ENCODE measurements at places on chromosomes 2 and 18.

- DNase-seq, result no peak
Observed at GRCh38 chr18:59877361-59877760, 22.4 kb upstream of the PMAIP1 start.

GRCh38 chr2:186467421-186467820 is 18.6 kb upstream of the ZC3H15 start:
- no peak for DNase-seq

- DNase-seq, result peak; percentile 51
Observed at GRCh38 chr18:11121443-11121849, 27.9 kb downstream of the PIEZO2 start.

DNA sequence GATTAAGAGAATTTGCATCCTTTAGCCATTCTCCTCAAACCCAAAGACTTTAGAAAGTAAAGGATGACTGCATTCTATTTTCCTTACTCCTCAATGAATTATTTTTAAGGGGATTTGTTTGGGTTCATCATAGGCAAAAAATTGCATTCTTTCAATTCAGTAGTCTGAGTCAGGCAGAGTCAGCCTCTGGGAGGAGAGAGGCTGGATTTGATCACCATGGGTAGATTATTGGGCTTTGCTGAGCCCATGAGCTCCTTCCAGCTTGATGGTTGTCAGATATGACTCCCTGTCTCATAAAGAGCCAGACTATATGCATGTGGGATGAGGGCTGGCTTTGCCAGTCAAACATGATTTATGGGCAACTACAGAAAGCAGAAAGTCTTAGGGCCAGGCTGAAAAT is 101.2 kb downstream of the KCNS3 start:
- DNase-seq, result peak; percentile 43

DNA sequence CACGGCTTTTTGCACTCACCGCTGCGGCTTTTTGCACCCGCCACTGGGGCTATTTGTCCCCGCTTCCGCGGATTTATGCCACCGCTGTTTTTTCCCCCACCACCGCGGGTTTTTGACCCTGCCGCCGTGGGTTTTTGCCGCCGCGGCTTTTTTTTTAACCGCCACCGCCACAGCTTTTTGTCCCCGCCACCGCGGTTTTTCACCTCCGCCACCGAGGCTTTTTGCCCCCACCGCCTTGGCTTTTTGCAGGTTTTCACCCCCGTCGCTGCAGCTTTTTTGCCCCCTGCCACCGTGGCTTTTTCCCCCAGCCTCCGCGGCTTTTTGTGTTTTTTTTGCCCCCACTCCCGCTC is 2796.7 kb upstream of the TEKT4 start:
- no peak for DNase-seq

Data from adipocyte (in vitro differentiated cells).